ENCODE measurements at places on chromosomes 4 and X.

- no peak for DNase-seq
Measured at GRCh38 chr4:100581337-100581736, 63.5 kb upstream of the EMCN start.

DNA sequence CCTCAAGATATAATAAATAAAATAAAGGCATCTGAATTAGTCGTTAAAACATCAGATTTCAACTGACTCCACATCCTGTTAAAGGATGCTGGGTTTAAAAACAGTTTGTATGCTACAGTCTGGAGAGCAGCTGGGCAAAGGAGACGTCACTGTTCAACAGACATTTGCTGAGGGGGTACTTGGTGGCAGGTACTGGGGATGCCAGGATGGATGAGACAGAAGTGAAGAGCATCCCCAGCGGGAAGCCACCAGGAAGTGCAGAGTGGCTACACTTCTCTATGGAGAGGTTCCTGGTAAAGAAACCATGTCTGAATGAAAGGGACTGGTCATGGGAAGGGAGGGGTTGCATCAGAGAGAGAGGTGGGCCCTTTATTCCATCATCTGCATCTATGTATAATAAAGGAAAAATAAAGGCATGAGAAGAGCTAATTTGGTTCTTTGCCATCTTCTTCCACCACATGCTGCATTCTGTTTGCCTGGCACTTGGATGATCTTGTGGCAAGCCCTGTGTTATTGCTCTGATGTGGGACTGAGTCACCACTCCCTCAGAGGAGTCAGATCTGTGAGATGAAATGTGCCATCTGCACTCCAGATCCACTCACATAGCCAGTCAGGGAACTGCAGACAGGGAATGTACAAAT, 145.0 kb downstream of the SOWAHB start:
- DNase-seq, result no peak

DNA sequence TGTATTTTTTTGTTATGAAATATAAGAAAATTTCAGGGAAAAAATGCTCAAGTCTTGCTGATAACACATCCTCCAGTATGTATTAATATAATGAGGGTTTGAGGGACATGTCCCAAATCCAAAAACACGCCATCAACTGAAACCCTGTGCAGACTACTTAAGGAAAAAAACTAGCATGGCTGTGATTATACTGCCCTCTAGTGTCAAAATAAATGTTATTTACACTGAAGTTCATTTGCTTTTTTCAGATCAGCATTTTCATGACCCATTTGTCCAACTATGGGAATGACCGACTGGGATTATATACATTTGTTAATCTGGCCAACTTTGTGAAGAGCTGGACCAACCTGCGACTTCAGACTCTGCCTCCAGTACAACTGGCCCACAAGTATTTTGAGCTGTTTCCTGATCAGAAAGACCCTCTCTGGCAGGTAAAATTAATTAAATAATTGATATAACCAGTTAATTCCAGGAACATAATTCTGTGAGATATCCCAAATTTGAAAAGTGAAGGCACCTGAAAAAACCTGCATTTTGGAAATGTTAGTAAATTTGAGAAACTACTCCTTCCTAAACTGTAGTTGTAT, 128.5 kb downstream of the PRSS12 start:
- no peak for DNase-seq

GRCh38 chrX:13015536-13016236, 28.7 kb downstream of the FAM9C start:
- no peak for DNase-seq

- DNase-seq, result no peak
Measured at GRCh38 chr4:114100288-114101031, 121.0 kb upstream of the ARSJ start.

GRCh38 chr4:23956601-23957364, 66.9 kb upstream of the PPARGC1A start:
- no peak for DNase-seq

GRCh38 chrX:140503714-140504351, 1.0 kb downstream of the SOX3 start:
- no peak for DNase-seq

DNA sequence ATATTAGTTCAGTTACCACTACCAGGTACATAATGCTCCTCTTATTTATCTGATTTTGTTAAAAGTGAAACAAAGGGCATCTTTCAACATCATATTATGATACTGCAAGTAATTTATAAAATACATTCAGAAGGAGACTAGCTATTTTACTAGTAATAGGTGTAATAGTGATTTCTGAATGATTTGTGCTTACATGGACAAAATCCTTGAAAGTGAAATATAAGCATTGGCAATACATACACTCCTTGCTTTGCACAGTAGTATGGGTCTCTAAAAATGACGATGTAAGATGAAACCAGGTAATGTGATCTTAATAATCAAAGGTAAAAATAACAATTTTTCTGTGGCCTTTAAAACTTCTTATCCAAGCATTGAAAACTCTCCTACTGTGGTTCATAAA, 17.5 kb downstream of the MTHFD2L start:
- no peak for DNase-seq

DNA sequence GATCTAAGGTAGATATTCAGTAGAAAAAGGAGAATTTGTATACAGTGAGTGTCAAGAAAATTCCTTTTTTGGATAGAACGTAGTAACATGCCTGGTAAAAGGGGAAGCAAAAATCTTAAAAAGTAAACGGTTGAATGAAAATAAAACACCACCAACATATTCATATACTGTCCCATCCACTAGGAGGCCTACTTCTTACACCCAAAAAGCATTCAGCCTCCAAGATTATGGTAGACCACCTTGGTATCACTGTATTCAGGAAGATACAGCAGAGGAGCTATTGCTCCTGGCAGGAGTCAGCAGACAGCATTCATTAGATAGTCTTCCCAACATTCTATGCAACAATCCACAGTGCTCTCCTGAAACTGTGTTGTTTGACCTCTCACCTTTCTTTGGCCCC, 274.6 kb upstream of the MAGEB2 start:
- DNase-seq, result no peak

DNA sequence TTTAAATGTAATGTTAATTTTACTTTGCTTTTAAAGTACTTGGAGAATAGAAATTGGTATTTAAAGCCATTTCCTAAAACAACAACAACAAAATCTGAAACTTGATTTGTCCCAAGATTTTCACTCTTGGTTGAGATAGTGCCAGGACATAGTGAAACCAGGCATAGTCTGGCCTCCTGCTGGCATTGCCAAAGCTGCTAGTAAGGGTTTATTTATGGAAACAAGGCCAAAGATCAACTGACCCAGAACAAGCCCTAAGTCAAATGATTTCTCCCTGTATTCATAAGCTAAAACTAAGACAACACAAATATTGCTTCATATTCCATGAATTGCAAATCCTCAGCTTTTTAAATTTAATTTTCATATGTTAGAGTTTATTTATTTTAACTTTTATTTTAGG, 227.5 kb upstream of the FGF13 start:
- no peak for DNase-seq

DNA sequence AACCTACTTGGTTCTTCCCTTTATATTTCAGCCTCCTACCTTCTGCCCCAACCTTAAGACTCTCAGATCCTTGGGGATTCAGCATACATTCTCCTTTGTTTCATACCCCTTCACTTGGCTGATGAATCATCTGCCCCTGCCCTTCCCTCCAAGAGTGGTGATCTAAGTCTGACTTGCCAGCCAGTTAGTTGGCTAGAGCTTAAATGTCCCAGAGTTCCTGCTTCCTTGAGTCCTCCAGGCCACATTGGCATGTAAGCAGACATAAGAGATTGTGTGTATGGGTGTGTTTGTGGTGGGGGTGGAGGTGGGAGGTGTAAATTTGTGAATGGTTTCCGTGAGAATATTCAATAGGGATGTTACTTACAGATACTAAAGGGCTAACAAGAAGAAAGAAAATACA, 3.7 kb upstream of the TEX13D start:
- DNase-seq, result no peak

DNA sequence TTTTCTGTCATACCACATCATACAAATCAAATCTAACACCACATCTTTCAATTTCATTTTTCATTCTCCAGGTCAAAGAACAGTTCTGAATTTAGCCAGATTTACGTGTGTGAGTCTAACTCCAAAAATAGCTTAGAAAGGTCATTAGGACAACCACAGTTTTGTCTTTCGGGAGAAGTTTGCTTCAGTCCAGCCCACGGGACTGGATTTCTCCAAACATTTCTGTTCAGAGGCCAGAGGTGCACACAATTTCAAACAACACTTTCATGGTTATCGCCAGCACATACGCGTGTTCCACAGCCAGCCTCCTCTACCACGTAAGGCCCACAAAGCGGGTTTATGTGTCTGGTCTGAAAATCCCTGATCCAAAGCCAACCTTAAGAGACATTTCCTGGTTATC, 65.9 kb downstream of the VEGFC start:
- no peak for DNase-seq

GRCh38 chrX:56789518-56790070, 60.6 kb downstream of the NBDY start:
- no peak for DNase-seq

- DNase-seq, result no peak
Measured at GRCh38 chr4:167129146-167129545, 105.1 kb downstream of the SPOCK3 start.

DNA sequence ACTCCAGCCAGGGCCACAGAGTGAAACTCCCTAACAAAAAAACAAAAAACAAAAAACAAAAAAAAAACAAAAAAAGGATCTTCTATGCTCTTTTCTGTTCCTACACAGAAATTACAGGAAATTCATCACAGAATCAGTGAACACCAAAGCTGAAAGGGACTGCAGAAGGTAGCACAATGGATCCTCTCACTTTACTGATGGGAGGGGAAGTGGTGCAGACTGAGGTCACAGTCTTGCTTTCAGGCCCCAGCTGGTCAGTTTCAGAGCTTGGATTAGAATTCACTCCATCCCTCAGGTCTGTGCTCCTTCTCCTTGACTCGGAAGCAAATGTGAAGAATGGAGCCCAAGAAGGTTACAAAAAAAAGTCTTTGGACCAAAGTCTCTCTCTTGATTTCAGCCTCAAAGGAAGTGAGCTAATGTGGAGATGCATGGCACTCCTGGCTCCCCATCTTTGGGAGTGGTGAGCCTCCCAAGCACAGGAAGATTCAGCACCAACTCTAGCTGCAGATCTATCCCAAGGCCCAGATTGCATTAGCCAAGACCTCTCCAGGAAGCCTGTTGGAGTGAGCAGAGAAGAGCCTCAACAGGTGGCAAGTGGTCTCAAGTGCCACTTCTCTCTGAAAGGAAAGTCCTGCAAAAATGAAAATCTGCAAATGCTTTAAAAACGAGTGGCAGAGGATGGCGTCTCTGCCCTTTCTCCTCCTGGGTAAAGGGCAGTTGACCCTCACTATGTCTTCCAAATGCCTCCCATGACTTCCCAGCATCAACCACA, 176.0 kb downstream of the MAML3 start:
- DNase-seq, result no peak

DNA sequence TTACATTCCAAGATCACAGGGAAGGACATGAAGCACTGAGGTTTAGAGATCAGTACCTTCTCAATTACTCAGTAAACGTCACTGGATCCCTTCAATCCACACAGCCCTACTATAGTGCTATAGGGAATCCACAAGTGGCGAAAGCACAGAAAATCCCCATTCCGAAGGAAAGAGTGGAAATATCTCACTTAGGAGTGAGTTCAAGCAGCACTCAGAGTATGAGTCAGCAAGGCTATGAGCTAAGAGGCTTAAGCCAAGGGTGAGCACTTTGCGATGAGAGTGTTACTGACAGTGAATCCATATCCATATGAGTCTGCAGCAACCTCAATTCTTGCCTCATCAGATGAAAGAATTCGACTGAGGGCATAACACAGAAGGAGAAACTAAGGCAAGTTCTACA, 165.1 kb downstream of the VSIG4 start:
- no peak for DNase-seq

DNA sequence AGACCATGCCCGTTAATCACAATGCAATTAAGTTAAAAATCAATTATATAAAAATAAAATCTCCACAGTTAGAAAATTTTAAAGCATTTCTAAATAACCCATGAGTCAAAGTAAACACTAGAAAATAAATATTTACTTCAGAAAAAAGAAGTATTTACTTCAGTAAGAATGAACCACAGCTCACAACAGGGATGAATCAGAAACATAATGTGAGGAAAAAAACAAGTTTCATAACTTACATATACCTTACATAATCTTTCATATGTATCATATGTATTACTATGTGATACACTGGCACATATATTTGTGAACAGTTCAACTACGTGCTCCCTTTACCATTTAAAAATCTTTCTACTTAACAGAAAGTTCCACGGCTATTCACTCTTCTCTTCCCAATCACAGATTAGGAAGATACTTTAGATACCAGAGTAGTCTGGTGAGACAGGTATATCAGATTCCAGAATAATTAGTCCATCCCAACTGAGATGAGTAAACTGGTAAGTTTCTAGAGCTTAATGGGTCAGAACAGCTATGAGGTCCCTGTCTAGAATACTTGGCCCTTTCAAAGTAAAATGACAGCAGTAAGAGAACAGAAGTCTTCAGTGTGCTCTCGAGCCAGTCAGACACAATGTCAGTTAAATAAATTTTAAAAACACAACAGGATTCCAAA, 70.3 kb downstream of the SH3RF1 start:
- no peak for DNase-seq

DNA sequence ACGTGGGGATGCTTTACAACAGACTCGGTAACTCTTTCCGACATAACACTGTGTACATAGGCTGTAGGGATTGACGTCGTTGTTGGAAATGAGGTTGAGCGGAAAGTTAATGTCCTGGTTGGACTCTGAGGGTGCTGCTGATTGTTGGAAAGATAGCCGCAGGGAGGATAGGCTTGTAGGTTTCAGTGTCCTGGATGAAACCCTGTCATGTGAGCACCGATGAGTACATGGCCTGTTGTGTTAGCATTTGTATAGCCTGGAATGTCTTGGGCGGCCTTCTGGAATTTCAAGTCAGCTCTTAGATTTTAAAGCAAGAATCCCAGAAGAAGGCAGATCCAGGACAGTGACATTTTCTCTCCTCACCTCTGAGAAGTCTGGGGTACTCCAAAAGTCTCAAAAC, 63.3 kb downstream of the TBC1D14 start:
- DNase-seq, result no peak

Data from stimulated activated CD8-positive, alpha-beta memory T cell treated with anti-CD3 and anti-CD28 coated beads, Interleukin-7, amount 100 ng/mL, for 1 hour (primary cell).